ENCODE measurements at places on chromosomes 4 and X.

- no peak for DNase-seq
Measured at GRCh38 chrX:79268788-79269187, 98.3 kb downstream of the ITM2A start.

GRCh38 chr4:83626245-83626836, 90.4 kb downstream of the GPAT3 start:
- no peak for DNase-seq

- no peak for DNase-seq
Measured at GRCh38 chrX:132353430-132353829, 134.2 kb upstream of the RAP2C start.

GRCh38 chr4:98544818-98545414, 113.5 kb downstream of the TSPAN5 start:
- no peak for DNase-seq

GRCh38 chr4:141669501-141669900, 33.1 kb downstream of the IL15 start:
- DNase-seq = no peak

- peak; percentile 87 for DNase-seq
Measured at GRCh38 chr4:13783800-13784411, 156.4 kb upstream of the BOD1L1 start.

DNA sequence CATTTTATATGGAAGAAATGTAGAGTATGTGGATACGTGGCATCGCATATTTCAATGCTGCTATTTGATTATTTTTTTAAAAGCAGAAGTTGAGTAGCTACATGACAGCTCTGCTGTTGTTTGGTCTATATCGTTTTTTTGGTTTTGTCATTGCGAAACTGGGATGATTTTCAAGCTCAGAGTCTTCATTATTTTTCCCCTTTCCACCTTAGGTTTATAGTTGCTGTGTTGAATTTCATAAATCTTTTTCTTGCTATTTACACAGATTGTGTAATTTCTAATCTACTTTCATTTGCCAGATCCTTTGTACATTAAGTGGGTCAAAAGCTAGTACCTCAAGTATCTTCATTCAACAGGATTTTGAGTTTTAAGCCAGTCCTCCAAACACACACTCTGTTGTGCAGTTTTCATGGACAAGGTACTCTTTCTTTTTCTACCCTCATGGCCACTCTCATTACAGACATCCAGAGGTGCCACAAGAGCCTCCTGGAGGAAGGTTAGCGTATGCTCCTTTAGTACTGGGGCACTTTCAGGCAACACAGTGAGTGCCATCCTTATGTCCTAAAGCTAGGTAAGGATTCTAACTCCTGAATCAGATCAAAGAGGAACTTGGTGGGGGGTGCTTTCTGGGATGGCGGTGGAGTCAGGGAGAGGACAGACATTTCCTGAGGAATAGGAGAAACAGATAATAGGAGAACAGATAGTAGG, 123.2 kb downstream of the FHIP1A start:
- no peak for DNase-seq

DNA sequence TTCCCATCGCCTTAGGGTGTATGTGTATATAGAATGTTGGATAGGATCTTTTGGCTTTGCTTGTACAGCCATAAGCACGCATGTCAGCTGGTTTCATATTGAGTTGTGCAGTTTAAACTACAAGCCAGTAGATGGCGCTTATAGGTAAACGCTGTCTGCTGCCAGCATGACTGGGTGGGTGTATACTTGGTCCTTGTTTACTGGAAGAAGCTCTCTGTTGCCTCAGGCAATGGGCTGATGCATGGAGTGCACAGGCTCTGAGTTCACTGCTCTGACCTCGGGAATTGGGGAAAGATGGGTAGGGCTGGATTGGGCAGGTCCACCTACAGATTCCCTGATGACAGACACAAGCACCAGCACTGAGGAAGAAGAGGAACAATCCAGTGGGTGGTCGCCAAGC, 831.5 kb downstream of the STIM2 start:
- DNase-seq = peak; percentile 8

GRCh38 chrX:155188786-155189185, 27.5 kb upstream of the VBP1 start:
- DNase-seq = no peak

GRCh38 chr4:25624616-25625015, 31.0 kb upstream of the SLC34A2 start:
- DNase-seq = no peak

GRCh38 chr4:77481856-77482255, 123.8 kb upstream of the CXCL13 start:
- DNase-seq = no peak

DNA sequence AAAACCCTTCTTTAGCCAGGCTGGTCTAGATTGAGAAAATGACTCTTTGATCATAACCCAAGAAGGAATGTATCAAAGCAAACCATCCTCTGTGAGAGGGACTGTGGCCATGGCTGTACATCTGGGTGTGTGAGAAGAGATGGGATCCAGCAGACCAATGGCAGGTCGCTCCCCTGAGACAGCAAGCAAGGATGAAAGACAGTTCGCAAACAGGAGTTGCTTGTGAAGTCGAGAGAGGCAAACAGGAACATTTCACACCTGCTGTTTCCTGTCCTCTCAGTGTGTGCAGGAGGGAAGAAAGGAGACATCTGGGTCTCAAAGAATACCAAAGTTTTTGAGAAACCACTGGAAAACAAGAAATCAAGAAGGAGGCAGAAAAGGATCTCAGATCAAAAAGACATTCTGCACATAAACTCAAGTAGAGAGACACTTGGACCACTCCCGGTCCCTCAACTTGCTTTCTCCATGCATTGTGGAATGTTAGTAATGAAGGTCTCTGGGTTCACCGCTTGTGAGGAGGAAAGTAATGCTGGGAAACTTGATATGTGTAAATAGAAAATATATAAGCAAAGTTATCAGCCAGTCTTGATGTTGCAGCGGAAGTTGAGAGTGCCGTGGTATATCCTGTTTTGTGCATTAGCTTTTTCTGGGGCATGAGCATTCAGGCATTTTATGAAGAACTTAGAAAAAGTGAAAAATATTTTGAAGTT, 327.5 kb downstream of the BMPR1B start:
- DNase-seq = no peak

DNA sequence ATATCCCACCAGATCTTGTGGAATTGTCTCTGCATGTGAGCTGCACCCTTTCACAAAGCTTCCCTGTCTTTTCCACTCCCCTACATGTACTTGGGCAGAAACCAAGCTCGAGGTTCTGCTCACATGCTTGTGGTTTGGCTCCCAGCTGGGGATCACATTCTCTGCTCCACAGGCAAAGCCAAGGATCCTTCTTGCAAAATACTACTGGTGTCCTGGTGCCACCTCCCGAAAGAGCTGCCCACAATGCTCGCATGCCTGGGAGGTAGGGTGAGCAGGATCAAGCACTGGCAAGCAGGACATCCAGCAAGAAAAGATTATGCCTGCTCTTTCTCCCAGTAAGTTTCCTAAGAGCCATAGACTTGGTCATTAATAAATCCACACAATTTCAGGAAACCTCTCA, 45.1 kb upstream of the PPARGC1A start:
- peak; percentile 37 for DNase-seq

DNA sequence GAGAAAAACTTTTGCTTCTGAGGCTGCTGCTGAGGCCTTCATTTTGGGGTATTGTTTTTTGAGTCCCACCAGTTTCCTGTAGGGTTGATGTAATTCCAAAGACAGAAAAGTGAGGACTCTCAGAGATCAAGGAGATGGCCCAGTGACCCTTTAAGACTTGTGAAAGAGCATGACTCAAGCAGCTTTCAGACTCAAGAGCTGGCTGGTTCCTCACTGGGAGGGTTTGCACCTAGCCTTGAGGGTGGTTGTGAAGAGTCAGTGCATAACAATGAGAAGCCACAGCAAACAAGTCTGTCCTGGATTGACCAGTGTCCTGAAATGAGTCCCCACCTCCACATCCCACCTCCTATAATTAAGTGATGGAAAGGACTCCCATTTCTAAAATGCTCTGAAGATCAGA, 89.2 kb downstream of the NHS start:
- DNase-seq = no peak

DNA sequence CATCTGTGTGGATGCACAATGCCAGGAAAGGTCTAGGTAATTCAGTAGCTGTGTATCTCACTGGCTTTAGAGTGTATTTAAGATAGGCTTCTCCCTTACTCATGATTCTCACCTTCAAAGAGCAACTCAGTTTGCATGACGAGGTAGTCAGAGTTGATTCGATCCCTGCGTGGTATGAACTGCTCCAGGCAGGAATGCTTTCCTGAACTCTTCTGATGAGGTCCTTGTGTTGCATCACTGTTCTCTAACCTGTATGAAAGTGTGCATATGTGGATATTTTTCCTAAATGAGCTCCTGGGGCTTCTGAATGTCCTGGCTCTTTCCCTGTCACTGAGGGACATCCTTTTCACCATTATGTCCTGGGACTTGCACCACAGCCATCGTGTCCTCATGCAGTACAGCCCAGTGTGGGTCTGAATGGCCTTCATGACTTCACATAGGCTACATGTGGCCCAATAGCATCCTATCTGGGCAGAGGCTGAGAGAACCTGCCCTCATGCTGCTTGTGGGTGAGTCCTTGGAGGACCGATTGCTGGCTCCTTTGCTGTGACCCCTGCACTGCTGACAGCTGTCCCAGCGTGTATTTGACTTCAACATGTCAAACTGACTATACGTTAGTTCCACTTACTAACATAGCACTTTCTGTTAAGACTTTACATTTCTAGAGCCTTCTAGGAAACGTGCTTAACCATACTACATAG, 65.3 kb upstream of the WDR1 start:
- DNase-seq = no peak

- no peak for DNase-seq
Measured at GRCh38 chr4:109205186-109205585, 97.3 kb downstream of the COL25A1 start.

- DNase-seq = no peak
Measured at GRCh38 chr4:169337510-169337909, 66.8 kb upstream of the SH3RF1 start.

GRCh38 chrX:47992095-47992380, 11.8 kb downstream of the ZNF182 start:
- no peak for DNase-seq

DNA sequence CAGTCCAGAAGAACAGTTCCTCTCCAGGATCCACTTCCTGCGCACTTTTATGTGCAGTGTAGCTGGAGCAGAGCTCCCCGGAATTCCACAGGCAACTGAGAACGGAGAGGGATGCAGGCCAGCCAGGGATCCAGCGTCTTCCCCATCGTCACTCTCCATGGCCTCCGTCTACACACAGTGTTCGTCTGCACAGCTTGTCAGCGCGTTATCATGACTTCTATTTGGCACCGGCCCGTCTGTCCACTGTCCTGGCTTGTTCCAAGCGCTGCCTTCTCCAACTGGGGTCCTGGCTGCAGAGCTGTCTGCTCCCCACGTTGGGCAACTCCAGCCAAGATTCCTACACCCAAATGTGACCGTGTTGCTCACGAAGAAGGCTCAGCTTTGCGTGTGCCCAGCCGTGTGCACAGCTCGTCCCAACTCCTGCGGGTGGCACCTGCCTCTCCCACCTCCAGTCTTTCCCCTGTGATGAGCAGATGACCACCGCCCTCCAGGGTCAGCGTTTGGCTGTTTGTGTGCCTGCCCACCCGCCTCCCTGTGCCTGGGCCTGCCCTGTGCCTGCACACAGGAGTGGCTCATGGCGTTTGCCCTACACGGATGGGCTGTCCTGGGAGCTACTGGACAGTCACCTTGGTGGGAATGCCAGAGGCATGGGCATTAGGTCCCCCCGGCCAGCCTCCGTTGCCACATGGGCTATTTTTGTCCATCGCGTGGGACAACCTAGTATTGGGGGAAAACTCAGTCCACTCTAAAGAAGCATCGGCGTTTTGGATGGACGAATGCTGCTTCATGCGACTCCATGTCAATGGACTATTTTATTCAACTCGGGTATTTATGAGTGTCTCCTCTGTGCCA, 2.2 kb upstream of the CTBP1 start:
- no peak for DNase-seq

DNA sequence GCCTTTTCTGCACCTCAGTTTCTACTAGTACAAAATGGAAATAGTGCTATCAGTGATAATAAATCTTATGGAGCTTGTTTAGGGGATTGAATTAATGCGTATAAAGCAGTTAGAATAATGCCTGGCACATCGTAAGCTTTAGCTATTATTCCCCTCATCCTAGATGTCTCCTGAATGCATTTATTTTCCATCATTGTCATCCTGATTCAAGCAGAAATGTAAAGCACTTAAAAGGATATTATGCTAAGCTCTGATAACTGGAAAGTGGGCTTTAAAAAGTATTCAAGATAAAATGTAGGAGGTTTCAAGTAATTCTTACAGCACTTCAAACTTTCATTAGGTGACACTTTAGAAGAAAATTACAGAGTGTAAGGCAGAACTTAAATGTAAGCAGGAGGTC, 178.7 kb downstream of the RBM46 start:
- DNase-seq = no peak

DNA sequence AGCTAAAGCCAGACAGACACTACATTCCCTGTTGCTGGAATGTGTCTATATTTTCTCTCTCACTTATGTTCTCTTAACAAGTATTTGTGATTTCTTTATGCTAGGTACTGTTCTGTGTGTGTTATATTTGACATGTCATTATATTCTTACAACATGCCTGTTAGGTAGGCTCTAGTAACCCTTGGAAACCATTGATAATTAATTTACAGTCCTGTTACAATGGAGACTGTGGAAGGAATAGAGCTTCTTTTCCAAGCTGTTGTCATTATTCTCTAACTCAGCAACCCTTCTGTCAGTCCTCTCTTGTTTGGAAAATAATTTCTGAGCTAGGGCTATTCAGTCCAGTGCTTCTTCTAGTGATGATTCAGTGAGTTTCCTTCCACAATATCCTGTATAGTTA, 419.1 kb upstream of the BOD1L1 start:
- DNase-seq = no peak

DNA sequence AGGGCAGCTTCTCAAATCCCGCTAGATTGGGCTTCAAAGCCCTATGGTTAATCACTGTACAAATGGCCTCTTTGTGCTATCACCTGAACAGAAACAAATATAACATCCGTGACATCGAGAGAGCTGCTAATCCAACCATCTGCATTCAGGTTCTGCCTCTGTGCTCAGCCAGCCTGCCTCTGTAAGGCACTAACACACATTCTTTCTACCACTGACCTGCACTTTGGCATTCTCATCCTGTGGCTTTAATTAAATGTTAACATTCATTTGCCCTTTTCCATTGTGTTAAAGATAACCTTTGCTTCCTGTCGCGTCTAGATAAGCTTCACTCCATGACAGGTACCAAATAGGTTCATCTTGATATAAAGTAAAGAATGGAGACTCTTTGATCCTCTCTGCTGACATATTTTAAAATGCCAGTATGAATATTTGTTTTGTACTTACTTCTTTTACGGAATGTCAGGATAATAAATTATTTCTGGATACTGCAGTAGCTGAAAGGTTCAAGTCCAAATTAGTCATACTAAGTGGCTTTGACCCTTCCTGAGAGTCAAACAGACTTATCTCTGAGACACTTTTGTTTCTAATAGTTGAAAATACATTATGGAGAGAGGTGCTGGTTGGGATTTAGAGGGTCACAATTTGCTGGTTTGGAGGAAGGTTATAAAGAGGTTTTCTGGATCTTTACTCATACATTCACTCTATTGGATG, 505.7 kb downstream of the PACRGL start:
- no peak for DNase-seq

GRCh38 chr4:84967243-84967690, 777 bp upstream of the WDFY3 start:
- peak; percentile 68 for DNase-seq

- DNase-seq = no peak
Measured at GRCh38 chr4:185139736-185140135, 3.3 kb upstream of the SLC25A4 start.

GRCh38 chrX:23662853-23663252, 4.4 kb upstream of the PRDX4 start:
- no peak for DNase-seq

GRCh38 chr4:2810388-2810787, 17.5 kb downstream of the SH3BP2 start:
- DNase-seq = no peak

Measured in midbrain (tissue), 1 donor.